ENCODE measurements at places on chromosomes 5 and 9.
A peak's percentile ranks its signal among the peaks of the same experiment; 100 is the strongest.

DNA sequence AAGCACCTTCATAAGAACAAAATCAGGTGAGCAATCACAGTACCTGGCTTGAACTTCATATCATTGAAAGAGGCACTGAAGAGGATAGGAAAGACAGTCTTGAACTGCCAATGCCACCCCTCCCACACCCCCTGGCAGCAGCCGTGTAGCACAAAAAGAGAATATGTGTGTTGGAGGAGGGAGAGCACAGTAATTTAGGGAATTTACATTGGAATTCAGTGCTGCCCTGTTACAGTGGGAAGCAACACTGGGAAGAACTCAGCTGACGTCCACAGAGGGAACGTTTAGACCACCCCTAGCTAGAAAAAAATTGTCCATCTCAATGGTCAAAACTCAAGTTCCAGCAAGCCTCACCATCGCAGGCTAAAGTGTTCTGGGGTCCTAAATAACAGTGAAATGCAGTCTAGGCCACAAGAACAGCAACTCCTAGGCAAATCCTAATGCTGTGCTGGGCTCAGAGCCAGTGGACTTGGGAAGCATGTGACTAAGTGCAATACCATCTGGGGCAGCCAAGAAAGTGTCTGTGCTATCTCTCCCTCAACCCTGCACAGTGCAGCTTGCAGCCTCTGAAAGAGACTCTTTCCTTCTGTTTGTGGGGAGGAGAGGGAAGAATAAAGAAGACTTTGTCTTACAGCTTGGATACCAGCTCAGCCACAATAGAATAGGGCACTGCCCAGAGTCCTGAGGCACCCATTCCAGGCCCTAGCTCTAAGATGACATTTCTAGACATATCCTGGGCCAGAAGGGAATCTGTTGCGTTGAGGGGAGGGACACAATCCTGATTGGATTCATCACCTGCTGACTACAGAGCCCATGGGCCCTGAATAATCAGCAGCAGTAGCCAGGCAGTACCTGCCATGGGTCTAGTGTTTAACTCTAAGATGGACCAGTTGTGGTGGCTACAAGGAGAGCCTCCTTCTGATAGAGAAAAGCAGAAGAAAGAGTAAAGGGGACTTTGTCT lies 62.1 kb upstream of the VLDLR start:
- peak; percentile 36 for DNase-seq

GRCh38 chr5:38922199-38922598 lies 76.4 kb downstream of the OSMR start:
- DNase-seq: no peak

DNA sequence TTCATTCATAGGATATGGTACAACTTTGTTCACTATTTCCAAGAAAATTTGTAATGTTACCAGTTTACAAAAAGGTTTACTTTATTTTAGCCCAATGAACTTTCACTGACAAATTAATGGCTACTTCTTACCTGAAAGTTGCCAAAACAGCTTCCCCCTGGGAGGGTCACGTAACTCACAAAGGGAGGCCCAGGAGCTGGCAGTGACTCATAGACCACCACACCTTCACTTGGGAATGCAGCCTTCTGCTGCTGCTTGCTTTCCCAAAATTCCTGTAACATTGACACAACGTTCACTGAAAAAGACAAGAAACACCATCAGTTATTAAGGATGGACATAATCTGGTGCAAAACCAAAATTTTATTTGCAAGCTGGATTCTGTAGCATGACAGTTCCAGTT lies 18.1 kb downstream of the LIX1 start:
- no peak for DNase-seq

GRCh38 chr5:170511551-170512258 lies 7.9 kb downstream of the KCNIP1 start:
- no peak for DNase-seq

DNA sequence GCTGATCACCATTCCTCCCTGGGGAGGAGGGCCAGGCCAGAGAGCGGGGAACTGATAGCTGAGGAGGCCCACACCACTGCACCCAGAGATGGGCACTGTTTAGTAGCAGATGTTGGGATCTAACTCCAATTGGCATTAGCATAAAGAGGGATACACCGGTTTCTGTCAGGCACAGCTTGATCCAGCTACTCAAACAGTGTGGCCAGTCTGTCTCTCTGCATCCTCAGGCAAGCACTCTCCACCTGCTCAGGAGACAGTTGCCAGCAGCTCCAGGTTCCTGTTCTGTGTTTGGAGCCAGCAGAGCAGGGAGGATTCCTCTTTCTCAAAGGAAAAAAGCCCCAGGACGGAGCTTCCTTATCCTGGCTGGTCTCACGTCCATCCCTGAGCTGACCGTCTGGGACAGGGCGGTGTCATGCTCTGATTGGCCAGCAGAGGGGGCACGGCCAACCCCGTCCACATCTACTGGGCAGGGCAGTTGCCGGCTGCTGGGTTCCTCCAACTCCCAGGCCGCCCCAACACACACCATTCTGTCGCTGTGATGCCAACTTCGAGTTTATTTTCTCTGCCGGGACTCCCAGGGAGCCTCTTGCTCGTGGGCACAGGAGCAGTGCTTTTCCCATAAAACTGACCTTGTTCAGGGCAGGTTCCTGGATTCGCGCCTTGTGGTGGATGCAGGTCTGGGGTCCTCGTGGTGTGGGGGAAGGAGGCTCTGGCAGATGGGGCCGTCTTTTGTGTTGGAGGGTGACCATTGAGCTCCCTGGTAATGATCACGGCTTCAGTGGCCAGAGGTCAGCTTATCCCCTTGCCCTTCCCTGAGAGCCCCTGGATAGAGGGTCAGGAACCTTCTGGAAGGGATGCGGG lies 47.9 kb downstream of the COL5A1 start:
- peak; percentile 36 for DNase-seq

- DNase-seq: no peak
Observed at GRCh38 chr5:171627936-171628632, 157.5 kb upstream of the SMIM23 start.

- no peak for DNase-seq
Observed at GRCh38 chr9:124329206-124329792, 71.5 kb downstream of the NEK6 start.

DNA sequence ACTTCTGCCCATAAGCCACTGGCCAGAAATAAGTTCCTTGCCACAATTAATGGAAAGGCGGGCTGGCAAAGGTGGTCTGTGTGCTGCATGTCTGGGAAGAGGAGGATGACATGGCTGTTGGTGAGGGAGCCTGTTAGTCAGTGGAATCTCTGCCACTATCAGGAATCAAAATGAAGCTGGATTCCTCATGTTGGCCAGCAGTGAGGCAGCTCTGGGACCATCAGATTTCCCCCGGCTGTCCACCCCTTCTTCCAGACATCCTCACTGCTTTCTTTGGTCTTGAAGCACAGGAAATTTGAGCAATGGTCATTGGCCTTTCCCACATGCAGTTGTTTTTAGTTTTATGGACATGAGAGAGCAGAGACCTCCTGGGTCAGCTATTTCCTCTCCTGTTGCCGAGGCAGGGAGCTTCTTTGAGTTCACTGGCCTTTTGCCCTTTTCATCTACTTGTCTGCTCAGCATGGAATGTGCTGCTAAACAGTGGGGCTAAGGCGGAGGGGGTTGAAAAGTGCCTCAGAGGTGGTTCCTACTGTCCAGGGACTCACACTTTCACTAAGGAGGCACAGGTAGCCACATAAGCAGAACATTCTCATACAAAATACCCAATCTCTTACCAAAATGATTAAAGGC lies 34.8 kb upstream of the NEURL1B start:
- no peak for DNase-seq

DNA sequence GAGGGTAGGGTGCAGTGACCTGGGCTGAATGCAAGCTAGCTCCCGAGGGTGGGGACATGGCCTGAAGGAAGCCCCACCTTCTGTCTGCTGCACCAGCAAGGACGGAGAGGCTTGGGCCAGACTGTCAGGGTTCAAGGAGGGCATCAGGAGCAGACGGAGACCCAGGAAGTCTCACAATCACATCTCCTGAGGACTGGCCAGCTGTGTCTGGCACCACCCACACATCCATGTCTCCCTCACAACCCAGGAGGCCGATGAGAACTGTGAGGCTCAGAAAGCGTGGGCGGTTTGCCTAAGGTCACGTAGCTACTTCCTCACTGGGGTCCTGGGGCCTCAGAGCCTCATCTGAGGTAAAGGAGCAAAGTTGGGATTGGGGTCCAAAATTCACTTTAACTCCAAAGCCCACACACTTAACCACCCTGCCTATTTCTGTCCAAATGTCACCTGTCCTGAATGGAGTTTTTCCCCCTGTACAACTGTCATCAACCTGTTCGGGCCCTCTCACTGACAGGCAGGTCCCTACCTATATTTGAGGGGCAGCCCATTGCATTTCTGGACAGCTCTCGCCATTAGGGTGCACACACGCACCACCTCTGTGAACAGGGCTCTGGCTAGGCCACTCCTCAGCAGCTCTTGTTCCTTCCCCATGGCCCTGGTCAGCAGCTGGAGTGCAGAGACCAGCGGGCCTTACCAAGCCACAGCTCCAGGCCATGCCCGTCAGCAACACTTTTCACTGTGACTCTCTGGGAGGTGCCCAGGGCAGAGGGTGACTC lies 3.4 kb downstream of the IL13 start:
- no peak for DNase-seq

GRCh38 chr5:114977979-114978573 lies 191.6 kb downstream of the TRIM36 start:
- no peak for DNase-seq

DNA sequence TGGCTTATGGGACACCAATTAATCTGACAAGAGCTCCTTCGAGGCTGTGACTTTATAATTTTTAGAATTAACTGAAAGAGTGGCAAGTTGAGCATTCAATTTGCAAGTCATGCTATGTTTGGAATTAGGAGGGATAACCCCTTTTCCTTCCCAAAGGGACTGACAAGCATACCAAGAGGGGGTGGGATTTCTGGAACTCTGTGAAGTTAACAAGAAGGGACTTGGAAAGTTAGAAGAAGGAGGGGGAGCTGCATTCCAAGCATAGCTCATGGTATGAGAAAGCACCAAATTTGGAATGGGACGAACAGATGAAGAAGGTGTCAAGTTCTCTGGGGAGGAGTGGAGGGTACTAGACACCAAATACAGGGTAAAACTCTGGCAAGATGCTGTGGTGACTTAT lies 8.9 kb upstream of the PALM2AKAP2 start:
- no peak for DNase-seq

GRCh38 chr9:133351908-133352634 lies 4.1 kb downstream of the RPL7A start:
- DNase-seq: no peak

DNA sequence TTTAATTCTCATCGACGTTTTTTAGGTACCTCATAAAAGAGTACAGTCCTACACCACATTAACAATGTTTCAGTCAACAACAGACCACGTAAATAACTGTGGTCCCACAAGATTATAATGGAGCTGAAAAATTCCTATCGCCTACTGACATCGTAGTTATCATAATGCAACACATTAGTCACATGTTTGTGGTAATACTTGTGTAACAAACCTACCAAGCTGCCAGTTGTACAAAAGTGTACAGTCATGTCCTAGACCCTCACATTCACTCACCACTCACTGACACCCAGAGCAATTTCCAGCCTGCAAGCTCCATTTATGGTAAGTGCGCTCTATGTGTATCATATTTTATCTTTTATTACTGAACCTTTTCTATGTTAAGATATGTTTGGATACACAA lies 16.8 kb downstream of the GNAQ start:
- no peak for DNase-seq

DNA sequence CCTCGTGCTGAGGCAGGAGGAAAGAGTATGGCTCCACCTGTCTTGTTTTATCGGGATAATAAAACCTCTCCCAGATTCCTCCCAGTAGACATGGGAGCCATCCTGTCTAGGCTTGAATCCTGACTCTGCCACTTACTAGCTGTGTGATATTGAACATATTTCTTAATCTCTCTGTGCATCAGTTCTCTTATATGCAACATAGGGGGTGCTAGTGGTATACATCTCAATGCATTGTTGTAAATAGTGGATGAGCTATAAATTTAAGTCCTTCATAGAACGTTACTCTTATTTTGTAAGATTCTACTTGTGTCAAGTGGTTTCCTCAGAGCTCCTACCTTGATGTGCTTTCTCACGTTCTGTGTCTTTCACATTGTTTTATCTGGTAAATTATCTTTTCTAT lies 417.7 kb upstream of the POU5F2 start:
- no peak for DNase-seq

DNA sequence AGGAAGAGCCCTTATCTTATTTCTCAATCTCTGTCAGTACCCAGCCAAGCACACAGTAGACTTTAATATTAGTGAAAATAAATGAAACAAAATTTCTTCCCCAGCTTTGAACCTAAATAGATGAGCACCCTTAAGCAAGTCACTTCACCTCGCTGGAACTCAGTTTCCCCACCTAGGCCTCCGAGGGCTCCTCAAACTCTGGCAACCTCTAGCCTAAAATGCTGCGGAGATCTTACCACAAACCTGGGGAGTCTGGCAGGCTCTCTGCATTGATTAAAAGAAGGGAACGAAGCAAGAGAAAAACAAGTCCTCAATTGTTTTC lies 326 bp downstream of the RIGI start:
- DNase-seq: no peak

- no peak for DNase-seq
Observed at GRCh38 chr5:12292610-12293204, 388.5 kb upstream of the CTNND2 start.

GRCh38 chr5:68353605-68354004 lies 138.0 kb downstream of the PIK3R1 start:
- DNase-seq: no peak

GRCh38 chr5:89440670-89441069 lies 557.7 kb upstream of the MEF2C start:
- no peak for DNase-seq

- no peak for DNase-seq
Observed at GRCh38 chr9:16371306-16371705, 499.2 kb downstream of the BNC2 start.

- no peak for DNase-seq
Observed at GRCh38 chr5:108762660-108763059, 15.0 kb downstream of the FER start.

GRCh38 chr9:98763986-98764745 lies 32.2 kb downstream of the ANKS6 start:
- no peak for DNase-seq

GRCh38 chr9:78663369-78663768 lies 366.4 kb downstream of the PSAT1 start:
- DNase-seq: no peak

GRCh38 chr5:51832934-51833470 lies 449.8 kb downstream of the ISL1 start:
- DNase-seq: no peak

- DNase-seq: no peak
Observed at GRCh38 chr9:135516132-135516860, 4.9 kb upstream of the LCN1 start.

GRCh38 chr5:135478938-135479337 lies 26.8 kb upstream of the TIFAB start:
- DNase-seq: no peak

GRCh38 chr5:10377081-10377480 lies 23.6 kb downstream of the MARCHF6 start:
- no peak for DNase-seq
